ENCODE measurements at places on chromosomes 1 and 21.

- no peak for DNase-seq
Observed at GRCh38 chr21:41316200-41317062, at the start of gene FAM3B. Gene FAM3B (plus strand): TSS chr21:41316801. CDS start chr21:41316880, 79 bp downstream.

- DNase-seq, result no peak
Observed at GRCh38 chr1:220783453-220783852, 3.3 kb upstream of the MTARC1 start.

GRCh38 chr1:173128742-173129141, 78.0 kb upstream of the TNFSF18 start:
- DNase-seq, result no peak

DNA sequence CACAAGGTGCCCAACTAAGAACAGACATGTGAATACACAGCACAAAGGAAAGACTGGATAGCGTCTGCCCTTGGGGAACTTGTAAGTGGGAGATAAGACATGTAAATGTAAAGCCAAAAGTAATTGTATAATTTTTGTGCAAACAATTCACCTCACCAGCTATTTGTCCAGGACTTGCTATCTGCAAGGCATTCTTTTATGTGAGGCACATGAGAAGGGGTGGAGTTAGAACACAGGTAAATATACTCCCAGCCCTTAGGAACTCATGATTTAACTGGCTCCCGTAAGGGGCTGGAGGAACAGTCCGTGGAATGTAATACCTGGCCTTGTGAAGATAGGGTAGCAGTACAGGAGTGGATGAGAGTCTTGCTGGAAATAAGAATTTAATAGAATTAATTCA, 61.3 kb downstream of the CDK18 start:
- DNase-seq, result no peak

GRCh38 chr1:158362482-158362881, 8.8 kb downstream of the CD1E start:
- no peak for DNase-seq
